ENCODE measurements at places on chromosomes 7 and 10.

DNA sequence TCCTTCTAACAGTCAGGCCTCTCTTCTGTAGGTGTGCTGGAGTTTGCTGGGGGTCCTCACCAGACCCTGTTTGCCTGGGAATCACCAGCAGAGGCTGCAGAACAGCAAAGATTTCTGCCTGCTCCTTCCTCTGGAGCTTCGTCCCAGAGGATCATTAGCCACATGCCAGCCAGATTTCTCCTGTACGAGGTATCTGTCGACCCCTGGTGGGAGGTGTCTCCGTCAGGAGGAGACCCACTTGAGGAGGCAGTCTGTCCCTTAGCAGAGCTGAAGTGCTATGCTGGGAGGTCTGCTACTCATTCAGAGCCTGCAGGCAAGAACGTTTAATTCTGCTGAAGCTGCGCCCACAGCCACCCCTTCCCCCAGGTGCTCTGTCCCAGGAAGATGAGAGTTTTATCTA is 611.1 kb upstream of the COBL start:
- no peak for DNase-seq

GRCh38 chr7:18667466-18667865 is 171.9 kb downstream of the HDAC9 start:
- DNase-seq, result no peak

GRCh38 chr10:18157881-18158280 is 17.7 kb downstream of the CACNB2 start:
- no peak for DNase-seq

DNA sequence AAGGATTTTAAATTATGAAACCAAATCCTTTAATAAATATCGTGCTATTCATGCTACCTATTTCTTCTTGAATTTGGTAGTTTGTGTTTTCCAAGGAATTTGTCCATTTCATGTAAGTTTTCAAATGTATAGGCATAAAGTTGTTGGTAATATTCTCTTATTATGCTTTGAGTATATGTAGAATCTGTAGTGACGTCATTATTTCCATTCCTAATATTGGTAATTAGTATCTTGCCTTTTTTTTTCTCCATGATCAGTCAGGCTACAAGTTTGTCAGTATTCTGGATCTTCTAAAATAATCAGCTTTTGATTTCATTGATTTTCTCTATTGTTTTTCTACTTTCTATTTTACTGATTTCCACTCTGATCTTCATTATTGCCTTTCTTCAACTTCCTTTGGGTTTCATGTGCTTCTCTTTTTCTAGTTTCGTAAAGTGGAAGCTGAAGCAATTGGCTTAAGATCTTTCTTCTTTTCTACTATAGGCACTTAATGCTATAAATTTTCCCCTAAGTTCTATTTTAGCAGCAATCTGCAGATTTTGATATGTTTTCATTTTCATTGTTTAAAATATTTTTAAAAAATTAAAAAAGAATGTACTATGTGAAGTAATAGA is 156.5 kb upstream of the HDAC9 start:
- no peak for DNase-seq

GRCh38 chr10:103067484-103067883 is 125.6 kb downstream of the NT5C2 start:
- no peak for DNase-seq

DNA sequence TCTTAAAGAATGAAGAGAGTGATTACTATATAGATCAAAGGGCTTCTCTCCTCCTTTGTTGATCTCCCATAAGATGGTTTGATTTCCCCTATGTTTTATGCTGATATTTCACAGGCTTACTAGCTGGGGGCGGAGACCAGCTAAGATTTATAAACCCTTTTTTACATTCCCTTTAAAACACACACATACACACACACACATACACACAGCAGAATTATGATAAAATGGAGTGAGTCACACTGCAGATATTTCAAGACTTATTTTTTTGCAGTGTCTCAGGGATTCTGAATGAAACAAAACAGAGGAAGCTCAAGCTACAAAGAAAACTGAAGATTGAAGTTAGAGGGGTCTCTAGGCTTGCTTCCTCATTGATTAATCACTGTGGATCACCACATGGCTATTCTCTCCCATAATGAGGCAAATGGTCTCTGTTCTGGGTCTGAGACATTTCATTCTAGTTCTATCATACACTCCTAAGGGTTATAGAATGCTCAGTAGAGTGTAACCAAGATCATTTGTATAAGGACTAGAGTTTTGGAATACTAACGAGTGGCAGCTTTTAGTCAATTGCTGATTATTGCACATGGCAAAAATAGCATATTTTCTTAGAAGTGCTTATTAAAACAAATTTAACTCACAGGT is 18.6 kb downstream of the INA start:
- DNase-seq, result no peak

DNA sequence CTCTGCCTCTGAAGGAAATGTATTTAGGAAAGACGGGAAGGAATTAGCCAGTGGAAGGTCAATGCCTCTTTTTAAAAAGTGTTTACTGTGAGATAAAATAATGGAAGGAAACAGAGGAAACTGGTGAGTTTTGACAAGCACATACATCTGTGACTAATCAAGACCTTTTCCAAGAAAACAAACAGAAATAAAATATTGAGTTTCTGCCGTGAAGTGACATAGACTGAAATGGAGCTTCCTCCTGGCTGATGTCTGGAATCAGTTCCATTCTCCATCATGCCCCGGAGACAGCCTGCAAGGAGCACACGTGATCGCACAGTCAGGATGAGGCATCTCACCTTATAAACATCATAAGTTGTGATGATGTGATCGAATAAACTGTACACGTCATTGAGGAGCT is 30.7 kb downstream of the TECTB start:
- no peak for DNase-seq

DNA sequence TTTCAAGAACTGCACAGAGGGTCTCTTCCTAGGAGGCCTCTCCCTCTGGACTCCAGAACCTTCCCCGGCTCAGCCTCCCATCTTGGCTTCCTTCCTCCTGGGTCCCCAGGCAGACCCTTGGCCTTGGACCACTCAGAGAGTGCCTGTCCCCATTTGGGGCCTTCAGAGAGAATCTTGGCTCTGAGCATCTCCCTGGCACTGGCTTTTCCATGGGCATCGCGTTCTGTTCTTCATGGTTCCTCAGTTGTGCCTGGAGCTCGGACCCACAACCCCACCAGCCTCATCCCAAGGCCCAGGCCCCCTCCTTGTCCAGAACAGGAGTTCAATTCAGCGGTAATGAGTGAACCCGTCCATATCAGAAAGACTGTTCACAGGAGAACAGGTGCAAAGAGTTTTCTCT is 73.4 kb downstream of the VIPR2 start:
- DNase-seq, result no peak
